ENCODE measurements at places on chromosomes 6 and 20.

DNA sequence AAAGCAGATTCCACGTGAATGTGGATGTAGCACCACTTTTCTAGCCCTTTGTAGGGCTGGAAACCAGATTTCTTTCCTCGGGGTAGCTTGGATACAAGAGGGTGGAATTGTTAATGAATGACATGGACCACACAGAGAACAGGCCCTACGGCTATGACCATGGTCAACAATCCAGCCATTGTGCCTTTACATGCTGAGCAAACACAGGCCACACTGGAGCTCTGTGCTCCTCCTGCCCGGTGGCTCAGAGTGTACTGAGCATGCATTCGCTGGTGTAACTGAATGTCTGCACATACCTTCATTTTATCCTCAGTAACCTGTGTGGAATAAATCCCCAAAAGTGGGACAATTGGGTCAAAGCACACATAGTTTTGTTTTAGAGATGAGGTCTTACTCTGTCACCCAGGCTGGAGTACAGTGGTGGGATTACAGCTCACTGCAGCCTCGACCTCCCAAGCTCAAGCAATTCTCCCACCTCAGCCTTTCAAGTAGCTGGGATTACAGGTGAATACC, 32.8 kb downstream of the LRP11 start:
- DNase-seq = no peak

- DNase-seq = no peak
Measured at GRCh38 chr6:91447530-91448254, 860.8 kb upstream of the MAP3K7 start.

DNA sequence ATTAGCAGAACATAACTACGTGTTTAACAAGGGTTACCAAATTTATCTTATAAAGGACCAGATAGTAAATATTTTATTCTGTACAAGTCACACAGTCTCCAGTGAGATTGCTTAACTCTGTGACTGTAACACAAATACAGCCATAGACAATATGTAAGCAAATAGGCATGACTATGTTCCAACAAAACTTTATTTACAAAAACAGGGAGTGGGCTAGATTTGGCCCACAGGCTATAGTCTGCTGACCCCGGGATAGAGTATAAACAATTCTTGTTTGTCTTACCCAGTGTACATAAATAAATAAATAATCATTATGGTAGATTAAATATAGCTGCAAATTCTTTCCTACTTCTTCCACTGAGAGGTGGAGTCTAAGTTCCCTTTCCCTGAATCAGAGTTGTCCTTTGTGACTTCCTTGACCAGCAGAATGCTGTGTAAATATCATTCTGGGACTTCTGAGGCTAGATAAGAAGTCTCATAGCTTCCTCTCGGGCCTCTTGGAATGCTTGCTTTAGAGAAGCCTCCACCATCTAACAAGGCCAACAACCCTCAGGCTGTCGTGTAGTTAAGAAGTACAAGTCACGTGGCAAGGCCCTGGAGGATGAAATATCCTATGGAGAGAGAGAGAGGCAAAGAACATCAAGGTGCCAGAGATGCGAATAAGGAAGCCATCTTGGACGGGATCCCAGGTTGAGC, 59.1 kb upstream of the TMEM244 start:
- DNase-seq = no peak

- no peak for DNase-seq
Measured at GRCh38 chr6:111129013-111129412, 41.7 kb downstream of the SLC16A10 start.

- no peak for DNase-seq
Measured at GRCh38 chr20:43535370-43536004, 23.3 kb upstream of the SGK2 start.

DNA sequence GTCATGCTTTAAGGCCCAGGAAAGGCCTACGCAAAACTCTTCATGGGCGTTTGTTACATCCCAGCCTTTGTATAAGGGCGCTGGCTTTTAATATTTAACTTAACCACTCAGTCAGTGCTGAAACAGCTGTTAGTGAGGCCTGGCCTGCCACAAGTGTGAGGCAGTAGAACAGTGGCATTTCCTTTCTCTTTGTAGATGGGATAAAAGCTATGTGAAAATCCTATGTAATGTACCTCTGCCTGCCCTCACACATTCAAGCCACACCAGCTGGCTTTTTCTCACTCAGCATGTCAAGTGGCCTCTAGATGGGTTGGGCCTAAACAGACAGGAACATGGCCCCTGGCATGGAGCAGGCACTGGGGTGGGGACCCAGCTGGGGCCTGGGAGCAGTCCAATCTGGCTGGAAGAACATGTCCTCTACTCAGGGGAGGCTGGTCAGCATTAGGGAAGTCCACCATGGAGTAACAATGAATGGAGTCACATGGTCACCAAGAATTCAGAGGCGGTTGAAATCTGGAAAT, 20.7 kb downstream of the CGA start:
- no peak for DNase-seq

All from CD4-positive, alpha-beta memory T cell (primary cell).